Large intestine (tissue), 12 donors: ENCODE measurements at places on chromosomes 1 and 21.

DNA sequence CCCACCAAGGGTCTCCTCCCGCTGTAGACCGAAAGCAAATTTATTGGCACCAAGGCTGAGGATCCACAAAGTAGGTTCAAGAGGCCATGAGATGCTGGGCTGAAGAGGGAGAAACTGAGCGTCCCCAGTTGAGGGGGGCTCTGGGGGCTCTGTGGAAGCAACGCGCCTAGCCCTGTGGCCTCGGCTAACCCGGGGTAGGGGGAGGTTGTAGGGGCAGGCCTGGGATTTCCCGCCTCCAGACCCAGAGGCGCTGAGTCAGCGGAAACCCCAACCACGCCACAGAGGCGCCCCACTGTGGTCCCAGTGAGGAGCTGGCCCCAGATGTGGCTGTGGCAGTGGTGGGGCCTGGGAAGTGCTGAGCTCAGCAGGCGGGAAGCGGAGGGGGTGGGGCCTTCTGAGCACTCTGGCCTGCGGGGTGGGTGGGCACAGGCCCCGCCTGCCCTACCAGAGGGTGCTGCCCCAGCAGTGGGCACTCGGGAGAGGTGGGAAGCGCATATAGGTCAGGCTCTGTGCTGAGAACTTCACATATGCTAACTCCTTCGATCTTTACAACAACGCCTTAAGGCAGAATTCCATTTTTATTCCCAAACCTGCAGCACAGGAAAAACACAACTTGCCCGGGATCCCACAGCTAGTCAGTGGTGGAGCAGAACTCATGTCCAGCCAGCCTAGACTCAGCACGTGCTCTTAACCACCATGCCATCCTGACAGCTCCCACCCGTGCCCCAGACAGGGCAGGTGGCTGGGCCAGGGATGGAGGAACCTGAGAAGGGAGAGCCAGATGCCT lies 1.5 kb upstream of the COL16A1 start:
- DNase-seq = peak; percentile 85

DNA sequence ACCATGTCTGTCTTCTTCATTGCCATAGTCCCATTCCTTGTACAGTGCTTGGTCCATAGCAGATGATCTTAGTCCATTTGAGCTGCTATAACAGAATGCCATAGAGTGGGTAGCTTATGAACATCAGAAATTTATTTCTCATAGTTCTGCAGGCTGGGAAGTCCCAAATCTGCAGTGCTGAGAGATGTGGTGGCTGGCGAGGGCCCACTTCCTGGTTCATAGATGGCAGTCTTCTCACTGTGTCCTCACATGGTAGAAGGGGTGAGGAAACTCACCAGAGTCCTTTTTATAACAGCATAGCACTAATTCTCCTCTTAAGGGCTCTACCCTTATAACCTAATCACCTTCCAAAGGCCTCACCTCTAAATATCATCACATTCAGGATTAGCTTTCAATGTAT lies 23.1 kb upstream of the RAP1A start:
- no peak for DNase-seq

DNA sequence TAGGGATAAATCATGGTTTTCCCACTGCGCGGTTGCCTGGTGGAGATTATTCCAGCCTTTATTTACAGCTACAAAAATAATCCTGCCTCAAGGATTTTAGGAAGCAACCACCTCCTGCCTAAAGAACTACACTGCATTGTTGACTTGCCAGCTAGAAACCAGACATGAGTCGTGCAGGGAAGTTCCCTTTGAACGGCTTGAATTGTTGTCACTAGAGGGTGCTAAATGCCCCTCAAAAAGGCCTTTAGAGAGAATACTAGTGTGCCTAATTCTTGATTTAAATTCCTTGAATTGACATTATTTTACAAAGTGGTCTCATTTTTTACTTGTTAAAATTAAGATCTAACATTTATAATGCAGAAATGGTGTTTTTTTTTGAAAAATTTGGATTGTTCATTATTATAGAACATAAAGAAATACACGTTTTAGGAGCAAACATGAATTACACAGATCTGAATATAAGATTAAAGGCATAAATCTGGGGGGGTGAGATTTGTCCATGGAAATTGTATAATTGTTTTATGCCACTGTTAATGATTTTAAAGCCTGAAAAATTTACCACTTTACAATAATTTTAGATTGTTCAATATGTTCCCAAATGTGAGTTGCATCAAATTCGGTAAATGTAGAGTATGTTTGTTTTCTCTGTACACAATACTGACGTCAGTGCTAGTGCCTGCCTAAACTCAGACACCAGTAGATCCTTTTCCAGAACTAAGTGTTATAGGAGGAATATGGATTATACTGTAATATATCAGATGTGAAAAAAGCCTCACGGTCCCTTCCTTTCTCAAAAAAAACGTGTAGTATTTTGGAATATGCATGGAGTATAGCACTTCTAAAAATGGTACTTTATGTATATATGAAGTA lies 7.6 kb upstream of the ERG start:
- DNase-seq = peak; percentile 54

- no peak for DNase-seq
These were observed 86.1 kb downstream of the VPS26C start for GRCh38 chr21:37181059-37181458.

DNA sequence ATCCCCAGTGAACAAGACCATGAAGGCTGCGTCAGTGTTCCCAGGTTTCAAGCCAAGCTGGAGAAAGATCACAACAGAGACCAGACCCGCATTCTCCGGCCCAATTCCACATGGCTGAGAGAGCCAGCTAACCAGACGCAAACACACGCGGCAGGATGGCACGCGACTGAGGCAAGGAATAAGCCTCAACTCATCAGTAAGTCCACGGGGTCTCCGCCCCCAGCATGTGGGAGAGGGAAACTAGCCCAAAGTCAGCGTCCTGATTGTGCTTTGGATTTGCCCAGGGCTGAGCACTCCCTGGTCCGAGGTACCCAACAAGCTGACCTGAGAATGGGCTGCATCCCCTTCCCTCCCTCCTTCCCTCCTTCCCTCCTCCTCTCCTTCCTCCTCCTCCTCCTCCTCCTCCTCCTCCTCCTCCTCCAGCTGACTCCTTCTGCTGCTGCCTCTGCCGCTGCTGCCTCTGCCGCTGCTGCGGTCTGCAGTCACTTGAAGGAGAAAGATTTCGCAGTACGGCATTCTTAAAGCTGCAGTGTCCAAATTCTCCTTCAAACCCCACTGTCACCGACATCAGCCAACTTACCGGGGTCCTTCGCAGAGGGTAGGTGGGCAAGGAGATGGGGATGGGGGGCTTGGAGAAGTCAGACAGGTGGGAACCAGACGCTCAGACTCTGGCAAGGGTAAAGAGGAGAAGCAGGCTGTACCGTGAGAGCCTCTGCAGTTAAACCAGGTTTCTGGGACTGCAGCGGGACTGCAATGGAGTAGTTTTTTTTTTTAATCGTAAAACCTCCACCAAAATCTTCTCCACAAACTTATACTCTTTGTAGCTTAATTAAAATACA lies 33.0 kb upstream of the H6PD start:
- no peak for DNase-seq

- no peak for DNase-seq
These were observed 18.5 kb downstream of the TP53BP2 start for GRCh38 chr1:223827193-223827663.

- DNase-seq = no peak
These were observed 34.7 kb upstream of the LRRC3 start for GRCh38 chr21:44420416-44421205.

DNA sequence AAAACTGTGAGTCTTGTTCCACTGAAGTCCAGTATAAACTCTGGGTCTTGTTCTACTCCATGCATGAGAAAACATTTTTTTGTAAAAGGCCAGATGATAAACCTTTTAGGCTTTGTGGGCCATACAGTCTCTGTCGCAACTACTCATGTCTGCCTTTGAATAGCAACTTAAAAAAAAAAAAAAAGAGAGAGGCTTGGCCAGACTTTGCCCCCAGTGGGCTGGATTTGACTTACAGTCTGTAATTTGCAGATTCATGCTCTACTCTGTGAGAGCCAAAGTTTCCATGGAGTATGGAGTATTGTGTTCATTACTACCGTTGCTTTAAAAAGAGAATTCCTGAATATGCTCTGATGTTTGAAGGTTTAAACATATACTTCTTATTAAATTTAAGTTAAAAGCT lies 654.9 kb upstream of the PKN2 start:
- peak; percentile 68 for DNase-seq

DNA sequence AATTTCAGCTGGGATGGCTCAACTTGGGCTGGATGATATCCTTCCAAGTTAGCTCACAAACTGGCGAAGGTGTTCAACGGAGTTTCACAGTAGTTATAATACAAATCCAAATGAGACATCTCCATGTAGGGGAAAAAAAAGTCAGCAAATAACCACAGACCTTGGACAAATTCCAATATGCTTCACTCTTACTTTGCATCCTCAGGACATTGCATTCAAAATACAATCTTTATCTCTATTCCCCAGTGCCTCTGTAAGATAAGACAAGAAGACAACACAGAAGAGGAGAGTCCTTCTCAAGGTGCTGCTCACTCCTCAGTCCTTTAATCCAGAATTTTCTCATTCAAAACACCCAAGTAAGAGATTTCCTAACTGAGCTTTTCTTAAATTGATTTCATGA lies 1797.7 kb downstream of the MRPL39 start:
- no peak for DNase-seq

GRCh38 chr21:44727321-44727720 lies 15.9 kb upstream of the TSPEAR start:
- DNase-seq = no peak

GRCh38 chr1:34784751-34785221 lies 3.8 kb downstream of the GJB3 start:
- no peak for DNase-seq

DNA sequence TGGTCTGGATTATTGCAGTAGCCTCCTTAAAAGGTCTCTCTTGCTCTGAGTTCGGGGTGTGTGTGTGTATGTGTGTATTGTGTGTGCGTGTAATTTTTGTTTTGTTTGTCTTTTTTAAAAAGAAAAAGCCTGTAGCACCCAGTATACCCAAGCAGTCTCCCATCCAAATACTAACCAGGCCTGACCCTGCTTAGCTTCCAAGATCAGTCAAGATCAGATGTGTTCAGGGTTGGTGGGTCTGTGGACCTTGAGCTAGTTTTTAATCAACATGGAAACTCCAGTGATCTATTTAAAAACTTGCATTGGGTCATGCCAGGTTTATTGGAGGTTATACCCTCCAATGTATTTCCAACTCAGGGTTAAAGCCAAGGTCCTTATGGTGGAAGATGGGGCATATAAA lies 40.3 kb downstream of the FNBP1L start:
- no peak for DNase-seq

GRCh38 chr21:32329331-32329730 lies 30.7 kb downstream of the MRAP start:
- no peak for DNase-seq

- DNase-seq = no peak
These were observed 18.7 kb downstream of the LRRC8D start for GRCh38 chr1:89839516-89839915.

DNA sequence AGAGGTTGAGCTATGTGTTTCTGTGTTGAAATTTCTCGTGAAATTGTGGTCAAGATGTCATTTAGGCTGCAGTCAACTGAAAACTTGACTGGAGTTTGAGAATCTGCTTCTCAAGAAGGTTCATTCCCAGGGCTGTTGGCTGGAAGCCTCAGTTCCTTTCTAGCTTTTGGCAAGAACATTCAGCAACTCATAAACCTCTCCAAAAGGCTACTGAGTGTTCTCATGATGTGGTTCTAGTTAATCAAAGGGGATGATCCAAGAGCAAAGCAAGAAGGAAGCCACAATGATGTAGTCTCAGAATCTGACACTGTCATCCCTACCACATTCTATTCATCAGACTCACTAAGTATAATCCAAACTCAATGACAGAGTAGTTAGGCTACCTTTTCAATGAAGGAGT lies 66.6 kb downstream of the SPATA6 start:
- DNase-seq = no peak

DNA sequence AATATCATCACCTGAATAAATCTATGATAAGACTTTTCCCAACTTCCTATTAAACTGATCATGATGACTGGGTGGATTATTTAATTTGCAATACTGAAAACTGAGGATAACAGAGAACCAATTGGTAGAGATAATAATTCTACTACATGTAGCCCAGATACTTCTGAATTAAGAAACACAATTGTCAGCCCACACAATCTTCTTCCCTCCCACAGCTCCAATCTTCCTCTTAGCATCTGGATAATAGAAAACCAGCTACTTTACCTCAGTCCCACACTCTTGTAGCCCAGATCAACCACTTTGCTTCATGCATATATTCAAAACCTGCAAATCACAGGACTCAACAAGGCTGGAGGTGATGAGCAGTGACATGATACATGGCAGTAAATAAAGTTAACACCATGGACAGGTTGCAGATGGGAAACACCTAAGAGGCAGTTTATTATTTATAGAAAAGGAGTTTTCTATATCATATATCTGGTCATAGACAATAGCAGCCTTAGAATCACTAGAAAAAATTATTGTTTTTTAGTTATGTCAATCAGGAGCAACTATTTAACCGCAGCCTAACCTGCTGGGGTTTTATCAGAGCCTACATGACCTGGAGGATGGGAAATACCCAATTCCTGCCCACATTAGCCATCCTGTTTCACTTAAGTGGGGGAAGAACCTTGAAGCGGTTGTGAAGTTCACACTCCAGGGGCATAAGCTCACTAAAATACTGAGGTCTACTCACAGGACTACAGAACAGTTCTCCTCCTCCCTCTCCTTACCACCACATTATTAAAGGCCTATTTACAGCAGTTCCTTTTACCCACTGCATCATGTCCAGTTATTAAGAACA lies 16.7 kb downstream of the FRRS1 start:
- no peak for DNase-seq

DNA sequence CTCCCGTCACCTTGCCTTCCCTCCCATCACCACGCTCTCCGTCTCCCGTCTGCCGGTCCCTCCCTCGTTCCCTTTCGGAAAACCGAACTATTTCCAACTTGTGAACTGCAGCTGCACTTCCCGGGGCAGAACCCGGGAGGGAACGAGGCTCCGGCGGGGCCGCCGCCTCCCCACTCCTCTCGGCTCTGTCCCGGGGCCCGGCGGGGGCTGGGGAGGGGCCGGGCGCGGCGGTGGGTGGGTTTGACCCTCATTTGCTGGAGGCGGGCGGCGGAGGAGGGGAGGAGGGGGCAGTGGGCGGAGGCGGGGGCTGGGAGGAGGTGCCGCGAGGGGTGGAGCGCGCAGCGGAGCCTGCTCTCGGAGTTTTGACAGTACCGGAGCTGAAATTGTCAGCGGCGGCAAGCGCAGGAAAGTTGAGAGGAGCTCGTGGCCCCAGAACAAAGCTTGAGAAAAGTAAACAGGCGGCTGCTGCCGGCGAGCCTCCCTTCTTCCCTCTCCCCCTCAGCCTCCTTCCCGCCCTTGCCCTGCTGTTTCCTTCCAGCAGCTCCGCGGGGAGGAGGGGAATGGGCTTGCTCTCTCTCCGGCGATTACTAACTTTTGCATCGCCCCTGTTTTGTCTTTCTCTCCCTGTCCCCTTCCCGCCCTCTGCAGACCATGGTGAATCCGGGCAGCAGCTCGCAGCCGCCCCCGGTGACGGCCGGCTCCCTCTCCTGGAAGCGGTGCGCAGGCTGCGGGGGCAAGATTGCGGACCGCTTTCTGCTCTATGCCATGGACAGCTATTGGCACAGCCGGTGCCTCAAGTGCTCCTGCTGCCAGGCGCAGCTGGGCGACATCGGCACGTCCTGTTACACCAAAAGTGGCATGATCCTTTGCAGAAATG lies 2.9 kb downstream of the LMO4 start:
- DNase-seq = peak; percentile 78
